ENCODE measurements at places on chromosomes 1 and 21. TPM values are rescaled to one million over a fixed set of nuclear protein-coding genes. Genes with fewer than 3 reads are reported as not detected.

DNA sequence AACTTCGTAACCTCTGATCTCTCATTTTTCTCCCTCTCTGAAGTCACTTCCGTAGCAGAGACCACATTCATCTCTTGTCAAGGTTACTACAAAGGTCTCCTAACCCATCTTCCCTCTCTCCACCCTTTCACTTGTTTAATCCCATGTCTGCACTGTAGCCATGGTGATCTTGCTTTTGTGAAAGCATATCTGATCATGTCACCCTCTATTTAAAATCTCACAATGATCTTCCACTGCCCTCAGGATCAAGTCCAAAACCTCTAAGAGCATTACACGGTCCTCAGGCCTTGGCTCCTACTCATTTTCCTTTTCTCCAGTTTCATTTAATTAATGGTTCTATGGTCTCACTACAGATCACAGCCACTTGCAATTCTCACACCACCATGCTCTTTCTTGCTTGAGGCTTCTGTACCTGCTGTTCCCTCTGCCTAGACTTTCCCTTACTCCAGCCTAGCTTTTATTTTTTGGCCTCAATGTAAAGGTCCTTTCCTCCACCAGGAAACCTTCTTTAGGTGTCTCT lies 12.1 kb downstream of the ARHGEF11 start:
- H3K36me3 ChIP-seq, result peaks cover 28% of the 10 kb centered on the region
- peak overlapping the region; percentile 12 for H3K4me3 ChIP-seq
- peaks cover 25% of the 10 kb centered on the region for H3K4me1 ChIP-seq
- no peak overlapping the region for H3K27ac ChIP-seq

DNA sequence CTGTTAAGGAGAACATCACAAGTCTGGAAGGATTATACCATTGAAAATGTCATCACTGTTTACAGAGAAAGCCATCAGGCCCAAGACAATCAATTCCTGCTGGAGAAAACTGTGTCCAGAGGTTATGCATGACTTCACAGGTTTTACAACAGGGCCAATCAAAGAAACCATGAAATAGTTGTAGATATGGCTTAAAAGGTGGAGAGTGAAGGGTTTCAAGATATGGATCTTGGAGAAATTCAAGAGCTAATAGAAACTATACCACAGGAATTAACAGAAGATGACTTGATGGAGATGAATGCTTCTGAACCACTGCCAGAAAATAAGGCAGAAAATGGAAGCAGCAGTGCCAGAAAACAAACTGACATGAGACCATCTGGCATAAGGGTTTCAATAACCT lies 30.2 kb downstream of the USP1 start:
- no peaks in the 10 kb centered on the region for H3K27me3 ChIP-seq
- H3K36me3 ChIP-seq, result peaks cover 56% of the 10 kb centered on the region
- H3K4me3 ChIP-seq, result no peak overlapping the region
- no peak for DNase-seq
- H3K4me1 ChIP-seq, result no peaks in the 10 kb centered on the region

GPR153 gene
- total RNA-seq, result 6.1 TPM

LCE1C gene
- total RNA-seq, result not detected
